ENCODE measurements at places on chromosomes 16 and 17.

- DNase-seq: no peak
Measured at GRCh38 chr17:40181205-40181604, 3.9 kb downstream of the RAPGEFL1 start.

- no peak for DNase-seq
Measured at GRCh38 chr17:66834919-66835454, at the start of gene CACNG5. CACNG5 (plus strand) TSS chr17:66835117; CDS start chr17:66877333, 42,216 bp downstream.

DNA sequence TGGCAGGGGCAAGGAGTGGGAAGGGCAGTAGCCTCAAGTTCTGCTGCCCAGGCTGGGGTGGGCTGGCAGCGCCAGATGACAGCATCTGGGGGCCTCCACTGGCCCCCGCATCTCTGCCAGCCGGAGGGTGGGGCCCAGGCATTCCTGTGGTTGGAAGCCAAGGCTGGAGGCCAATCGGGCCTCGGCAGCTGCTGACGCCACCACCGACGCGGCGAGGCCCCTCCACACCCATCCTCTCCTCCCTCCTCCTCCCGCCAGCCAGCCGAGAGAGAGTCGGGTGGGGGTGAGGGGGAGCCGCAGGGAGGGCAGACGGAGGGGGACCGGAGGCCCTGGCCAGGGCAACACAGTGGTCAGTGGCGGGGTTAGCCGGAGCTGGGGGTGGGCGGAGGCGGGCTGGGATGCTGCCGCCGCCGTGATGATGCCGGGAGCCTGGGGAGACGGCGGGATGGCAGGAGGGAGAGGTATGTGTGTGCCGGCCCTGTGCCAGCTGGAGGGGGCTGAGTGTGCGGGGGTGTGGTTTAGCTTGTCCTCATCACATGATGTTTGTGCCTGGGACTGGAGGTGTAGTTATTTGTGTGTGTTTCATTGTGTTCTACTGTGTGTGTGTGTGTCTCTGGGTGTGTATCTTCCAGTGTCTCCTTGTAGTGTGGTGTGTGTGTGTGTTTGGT, 36.6 kb downstream of the ARHGAP23 start:
- DNase-seq: no peak

GRCh38 chr17:54784305-54784704, 116.3 kb upstream of the TOM1L1 start:
- DNase-seq: no peak

GRCh38 chr16:84479716-84480450, 24.6 kb downstream of the MEAK7 start:
- no peak for DNase-seq

DNA sequence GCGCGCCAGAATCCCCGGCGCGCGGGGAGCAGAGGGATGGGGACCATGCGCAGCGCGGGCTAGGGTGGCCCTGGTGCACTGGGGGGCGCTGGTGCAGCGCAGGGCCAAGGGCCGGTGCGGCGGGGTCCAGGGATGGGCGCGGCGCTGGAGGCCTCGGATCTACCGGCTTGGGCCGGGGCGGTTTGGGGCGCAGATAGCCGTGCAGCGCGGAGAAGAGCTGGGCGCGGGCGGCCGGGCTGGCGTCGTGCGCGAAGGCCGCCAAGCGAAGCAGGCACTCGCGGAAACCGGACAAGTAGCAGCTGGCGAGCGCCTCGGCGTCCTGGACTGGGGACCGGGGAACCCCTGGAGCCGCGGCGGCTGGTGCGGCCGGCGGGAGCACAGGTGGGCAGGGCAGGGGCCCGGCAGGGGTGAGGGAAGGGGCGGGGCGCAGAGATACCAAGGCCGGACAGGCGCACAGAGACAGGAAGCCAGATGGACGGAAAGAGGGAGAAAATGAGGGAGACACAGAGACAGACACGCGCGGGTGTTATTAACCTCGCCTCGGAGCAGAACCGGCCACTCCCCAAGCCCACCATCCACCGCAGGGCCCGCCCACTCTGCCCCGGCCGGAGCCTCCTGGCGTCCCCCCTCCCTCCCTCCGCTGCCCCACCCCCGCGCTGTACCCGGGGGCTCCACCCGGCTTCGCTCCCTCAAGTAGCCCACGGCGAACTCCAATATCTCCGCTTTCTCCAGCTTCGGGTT, 2.1 kb downstream of the HES7 start:
- DNase-seq: peak; percentile 23

- DNase-seq: no peak
Measured at GRCh38 chr17:81412490-81413093, 17.3 kb downstream of the BAHCC1 start.

DNA sequence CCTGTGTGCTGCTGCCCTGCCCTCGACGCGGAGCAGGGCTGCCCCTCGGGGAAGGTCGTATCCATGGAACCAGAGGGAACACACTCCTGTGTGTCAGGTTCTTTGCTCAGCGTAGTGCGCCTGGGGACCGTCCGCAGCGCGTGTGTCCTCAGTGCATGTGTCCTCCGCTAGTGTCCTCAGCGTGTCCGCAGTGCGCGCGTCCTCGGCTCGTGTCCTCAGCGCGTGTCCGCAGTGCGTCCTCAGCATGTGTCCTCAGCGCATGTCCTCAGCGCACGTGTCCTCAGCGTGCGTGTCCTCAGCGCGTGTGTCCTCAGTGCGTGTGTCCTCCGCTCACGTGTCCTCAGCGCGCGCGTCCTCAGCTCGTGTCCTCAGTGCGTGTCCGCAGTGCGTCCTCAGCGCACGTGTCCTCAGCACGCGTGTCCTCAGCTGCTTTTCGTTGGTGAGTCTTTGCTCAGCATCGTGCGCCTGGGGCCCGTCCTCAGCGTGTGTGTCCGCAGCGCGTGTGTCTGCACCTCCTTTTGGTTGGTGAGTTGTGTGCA, 59.2 kb upstream of the ZNF750 start:
- no peak for DNase-seq

GRCh38 chr17:31687505-31688126, 171.4 kb downstream of the COPRS start:
- DNase-seq: no peak

- DNase-seq: no peak
Measured at GRCh38 chr16:31071861-31072260, 2.2 kb downstream of the ZNF668 start.

GRCh38 chr16:57042157-57043111, 49.9 kb upstream of the CPNE2 start:
- DNase-seq: no peak

GRCh38 chr16:12740986-12741610, 62.6 kb downstream of the CPPED1 start:
- DNase-seq: no peak

DNA sequence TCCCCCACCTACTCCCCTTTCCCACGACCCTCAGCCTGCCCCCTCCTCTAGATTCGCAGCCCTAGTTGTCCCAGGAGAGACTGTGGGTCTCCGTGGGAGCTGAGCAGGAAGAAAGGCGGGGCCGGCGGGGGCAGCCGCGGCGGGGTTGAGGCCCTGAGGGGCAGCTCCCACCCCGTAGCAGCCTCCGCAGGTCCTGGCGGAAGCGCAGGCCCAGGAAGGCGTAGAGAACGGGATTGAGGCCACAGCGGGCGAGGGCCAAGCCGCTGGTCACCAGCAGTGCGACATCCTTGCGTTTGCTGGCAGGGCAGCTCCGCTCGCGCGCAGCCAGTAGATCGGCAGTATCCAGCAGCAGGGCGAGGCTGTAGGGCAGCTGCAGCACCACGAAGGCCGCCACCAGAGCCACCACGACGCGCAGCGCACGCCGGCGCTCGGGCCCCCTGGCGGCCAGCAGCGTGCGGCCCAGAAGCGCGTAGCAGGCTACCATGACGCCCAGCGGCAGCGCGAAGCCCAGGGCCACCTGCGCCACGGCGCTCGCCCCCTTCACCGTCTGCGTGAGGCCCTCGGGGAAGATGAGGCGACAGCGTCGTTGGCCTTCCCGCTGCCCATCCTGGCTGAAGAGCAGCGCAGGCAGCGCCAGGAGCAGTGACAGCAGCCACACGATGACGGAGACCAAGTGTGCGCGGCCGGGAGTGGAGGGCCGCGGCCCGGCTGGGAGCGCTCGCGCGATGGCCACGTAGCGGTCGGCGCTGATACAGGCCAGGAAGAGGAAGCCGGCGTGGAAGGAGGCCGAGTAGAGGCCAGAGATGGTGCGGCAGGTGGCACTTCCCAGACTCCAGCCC, 1.9 kb downstream of the CCR10 start:
- peak; percentile 38 for DNase-seq

GRCh38 chr16:4880006-4880580, 32.8 kb downstream of the UBN1 start:
- no peak for DNase-seq

Measured in KG1 (cell line).